Stimulated activated naive CD4-positive, alpha-beta T cell (primary cell): ENCODE measurements at places on chromosomes 4 and X.

GRCh38 chr4:93168053-93168452 lies 660.5 kb upstream of the ATOH1 start:
- DNase-seq: no peak

- no peak for DNase-seq
Observed at GRCh38 chr4:81021981-81022380, 8.5 kb upstream of the BMP3 start.

GRCh38 chr4:184370711-184371389 lies 103.5 kb downstream of the IRF2 start:
- no peak for DNase-seq

- no peak for DNase-seq
Observed at GRCh38 chrX:115595049-115595448, 34.1 kb downstream of the PLS3 start.

DNA sequence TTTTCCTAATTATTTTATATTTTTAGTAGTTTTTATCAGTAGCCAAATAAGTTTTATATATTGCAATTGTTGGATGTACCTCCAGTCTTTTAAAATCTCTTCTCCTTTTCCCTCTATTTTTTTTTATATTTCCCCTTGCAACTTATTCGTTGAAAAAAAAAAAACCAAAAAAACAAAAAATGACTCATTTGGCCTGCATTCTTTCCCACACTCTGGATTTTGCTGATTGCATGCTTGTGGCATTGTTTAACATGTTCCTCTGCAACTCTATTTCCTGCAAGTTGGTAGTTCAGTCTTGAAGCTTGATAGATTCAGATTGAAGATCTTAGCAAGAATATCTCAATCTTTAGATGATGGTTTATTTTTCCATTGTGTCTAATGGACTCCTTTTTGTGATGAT lies 260.6 kb upstream of the BOD1L1 start:
- no peak for DNase-seq

DNA sequence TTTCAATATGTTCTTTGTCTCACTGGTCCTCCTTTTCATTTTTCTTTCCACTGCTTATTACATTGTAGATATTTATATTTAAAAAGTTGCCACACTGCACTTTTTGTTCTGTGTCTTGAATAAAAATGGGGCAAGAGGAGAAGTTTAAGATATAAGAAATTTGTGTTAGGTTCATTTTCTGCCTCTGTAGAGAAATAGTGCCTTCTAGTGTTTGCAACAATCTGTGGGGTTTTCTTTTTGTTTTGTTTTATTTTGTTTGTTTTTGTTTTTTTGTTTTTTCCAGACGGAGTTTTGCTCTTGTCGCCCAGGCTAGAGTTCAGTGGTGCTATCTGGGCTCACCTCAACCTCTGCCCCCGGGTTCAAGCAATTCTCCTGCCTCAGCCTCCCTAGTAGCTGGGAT lies 20.1 kb upstream of the SMIM14 start:
- DNase-seq: no peak
